ENCODE measurements at places on chromosomes 3 and 15.

- DNase-seq = no peak
Observed at GRCh38 chr3:132283440-132283839, 33.8 kb upstream of the ACP3 start.

- DNase-seq = no peak
Observed at GRCh38 chr3:156751461-156752025, 74.6 kb upstream of the LEKR1 start.

GRCh38 chr3:10674578-10674977, 141.4 kb upstream of the SLC6A11 start:
- no peak for DNase-seq

- DNase-seq = no peak
Observed at GRCh38 chr3:71389191-71389590, 194.3 kb downstream of the FOXP1 start.

DNA sequence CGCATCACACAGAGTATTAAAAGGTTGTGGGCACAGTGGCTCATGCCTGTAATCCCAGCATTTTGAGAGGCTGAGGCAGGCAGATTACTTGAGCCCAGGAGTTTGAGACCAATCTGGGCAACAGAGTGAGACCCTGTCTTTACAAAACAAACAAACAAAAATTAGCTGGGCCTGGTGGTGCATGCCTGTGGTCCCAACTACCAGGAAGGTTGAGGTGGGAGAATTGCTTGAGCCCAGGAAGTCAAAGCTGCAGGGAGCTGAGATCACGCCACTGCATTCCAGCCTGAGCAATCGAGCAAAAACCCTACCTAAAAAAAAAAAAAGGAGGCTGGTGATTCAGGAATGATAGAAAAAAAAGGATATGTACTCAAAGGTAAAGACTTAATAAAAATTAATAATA, 28.2 kb upstream of the ST6GAL1 start:
- no peak for DNase-seq

DNA sequence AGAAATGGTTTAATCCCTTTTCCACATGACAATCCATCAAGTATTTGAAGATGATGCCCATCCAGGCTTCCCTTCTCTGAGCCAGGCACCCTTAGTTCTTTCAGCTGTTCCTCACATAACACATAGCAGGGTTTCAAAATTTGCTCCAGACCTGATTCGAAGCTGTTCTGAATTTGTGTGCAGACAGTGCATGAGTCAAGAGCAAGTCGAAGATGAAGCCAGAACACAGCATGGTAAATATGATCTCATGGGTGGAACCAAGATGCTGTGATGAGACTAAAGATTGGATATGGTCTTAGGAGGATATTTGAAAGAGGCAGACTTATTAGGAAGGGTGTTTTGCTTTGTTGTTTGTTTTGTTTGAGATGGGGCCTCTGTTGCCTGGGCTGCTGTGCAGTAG, 32.6 kb upstream of the PDE8A start:
- no peak for DNase-seq

DNA sequence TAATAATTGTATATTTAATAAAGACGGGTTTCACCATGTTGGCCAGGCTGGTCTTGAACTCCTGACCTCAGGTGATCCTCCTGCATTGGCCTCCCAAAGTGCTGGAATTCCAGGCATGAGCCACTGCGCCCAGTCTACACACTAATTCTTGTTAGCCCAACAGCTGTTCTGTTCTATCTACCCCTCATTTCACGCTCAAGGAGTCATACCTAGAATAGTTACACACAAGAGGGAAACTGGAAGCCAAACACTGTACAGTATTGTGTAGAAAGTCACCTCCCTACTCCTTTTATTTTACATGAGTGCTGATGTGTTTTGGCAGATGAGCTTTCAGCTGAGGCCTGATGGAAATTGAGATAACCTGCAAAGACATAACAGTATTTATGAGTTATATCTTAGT, 13.4 kb upstream of the CTDSPL2 start:
- DNase-seq = no peak

- no peak for DNase-seq
Observed at GRCh38 chr15:86394866-86395265, 315.2 kb downstream of the AGBL1 start.

DNA sequence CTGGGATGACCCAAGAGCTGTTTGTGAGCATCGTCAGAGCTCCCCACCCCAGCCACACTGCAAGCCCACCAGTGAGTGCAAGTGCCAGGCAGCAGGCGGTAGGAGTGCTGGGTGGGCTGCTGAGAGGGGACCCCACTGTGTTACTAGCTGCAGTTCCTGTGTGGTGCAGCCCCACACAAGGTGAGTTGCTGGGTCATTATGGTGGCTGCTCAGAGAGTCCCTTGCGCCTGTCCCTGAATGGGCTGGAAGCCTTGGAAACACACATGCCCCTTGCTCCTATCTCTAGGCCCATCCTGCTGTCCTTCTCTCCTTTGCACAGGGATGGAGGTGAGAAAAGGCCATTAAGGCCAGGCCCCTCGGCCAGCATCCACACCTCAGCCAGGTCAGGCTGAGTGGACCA, 83.7 kb downstream of the SEC22A start:
- no peak for DNase-seq

DNA sequence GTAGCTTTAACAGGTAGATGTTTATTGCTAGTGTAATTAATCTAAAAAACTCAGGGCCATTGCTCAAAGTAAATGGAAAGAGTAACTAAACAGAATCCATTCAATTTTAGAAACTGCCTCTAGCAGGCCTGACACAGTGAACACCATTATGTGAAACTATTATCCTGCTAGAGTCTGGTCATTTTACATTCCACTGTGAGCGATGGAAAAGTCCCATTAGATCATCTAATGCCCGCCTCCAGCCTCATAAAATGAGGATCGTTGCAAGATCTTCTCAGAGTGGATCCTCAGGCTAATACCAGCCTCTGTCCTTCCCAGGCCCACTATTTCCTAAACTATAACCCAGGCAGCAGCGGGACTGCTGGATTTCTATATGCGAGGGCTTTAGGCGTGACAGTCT, 107.7 kb downstream of the WDR76 start:
- DNase-seq = no peak

- no peak for DNase-seq
Observed at GRCh38 chr15:93861413-93861812, 369.9 kb upstream of the MCTP2 start.

GRCh38 chr15:74655424-74655823, 39.8 kb downstream of the CLK3 start:
- DNase-seq = no peak

- no peak for DNase-seq
Observed at GRCh38 chr15:72365844-72366243, 10.0 kb downstream of the HEXA start.

DNA sequence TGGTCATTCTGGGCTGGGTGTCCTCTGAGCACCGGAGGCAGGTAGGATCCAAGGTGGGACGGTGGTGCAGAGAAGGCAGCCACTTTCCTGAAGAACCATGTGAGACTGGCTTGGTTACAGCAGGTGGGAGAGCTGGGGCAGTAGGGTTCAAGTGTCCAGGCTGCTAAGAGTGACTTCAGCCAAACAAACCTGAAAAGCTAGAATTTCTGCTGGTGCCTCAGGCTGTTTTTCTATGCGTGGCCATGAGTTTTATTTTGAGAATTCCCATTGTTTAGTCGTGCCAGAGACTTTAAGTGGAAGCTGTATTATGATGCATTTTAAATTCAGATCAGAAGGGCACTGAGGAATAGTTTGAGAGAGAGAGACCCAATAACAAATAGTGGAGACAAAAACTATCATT, 20.1 kb downstream of the USP13 start:
- DNase-seq = no peak

DNA sequence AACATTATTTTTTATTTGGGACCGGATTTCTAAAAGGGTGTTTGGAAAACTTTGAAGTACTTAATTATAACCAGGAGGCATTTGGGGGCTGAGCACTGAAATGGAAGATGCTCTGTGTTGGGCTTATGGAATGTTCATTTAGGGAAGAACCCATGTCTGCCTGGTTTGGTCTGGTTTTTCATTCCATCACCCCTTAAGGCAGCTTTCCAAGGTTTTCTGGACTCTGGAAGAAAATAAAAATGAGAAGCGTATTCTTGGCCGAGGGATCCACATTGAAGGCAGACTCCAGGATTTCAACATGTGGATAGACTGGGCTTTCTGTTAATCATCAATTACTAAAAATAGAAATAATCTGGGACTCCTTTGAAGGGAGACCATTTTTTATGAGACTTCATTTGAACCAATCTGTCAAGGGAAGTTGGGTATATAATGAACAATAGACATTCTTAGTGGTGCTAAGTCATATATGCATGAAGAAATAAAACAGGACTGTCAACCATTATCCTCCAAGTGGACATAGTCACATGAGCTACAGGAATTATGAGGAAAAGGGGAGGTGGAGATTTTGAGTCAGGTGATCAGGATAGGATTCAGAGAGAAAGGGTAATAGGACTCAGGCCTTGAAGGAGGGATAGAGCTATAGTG, 270.5 kb upstream of the ADAMTS9 start:
- DNase-seq = no peak

DNA sequence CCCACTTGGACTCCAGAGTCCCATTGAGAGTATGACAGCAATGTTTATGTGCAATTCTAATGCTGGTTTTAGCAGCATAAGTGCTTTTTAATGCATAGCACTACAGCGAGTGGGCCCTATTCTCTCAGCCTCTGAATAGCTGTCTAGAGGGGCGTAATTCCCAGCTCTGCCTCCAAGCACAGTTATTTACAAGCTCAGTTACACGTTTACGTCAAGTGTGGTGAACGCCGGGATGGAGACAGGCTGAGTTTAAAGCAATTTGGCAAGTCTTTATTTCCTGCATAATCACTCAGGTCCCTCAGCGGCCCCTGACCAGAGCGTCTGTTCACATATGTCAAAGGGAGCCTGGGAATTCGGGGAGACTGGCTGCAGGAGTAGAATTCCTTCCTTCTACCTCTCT, 43.9 kb downstream of the SOX14 start:
- DNase-seq = no peak

DNA sequence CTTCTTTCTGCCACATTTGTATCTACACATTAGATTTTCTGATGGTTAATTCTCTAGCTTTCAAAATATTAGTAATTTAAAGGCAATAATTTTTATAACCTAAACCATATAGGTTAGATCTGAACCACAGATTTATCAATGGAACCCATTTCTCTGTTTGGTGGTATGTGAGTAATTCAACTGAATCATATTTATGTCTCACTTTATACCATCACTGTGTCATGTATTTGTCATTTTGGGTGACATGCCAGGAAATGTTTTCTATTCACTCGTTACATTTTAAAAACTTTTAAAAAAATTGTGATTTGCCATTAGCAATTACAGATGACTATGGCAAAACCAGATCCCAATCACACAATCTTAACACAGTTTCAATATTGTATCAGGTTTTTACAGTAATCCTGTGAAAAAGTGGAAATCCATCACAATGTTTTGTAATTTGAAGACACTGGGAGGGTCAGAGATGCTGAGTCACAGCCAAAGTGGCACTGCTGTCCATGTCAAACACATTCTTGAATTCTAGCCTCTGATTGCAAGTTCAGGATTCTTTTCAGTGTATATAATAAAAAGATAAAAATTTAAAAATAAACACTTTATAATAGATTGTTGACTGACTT, 356.0 kb upstream of the RBMS3 start:
- no peak for DNase-seq

GRCh38 chr15:75195122-75195765, 6.4 kb upstream of the C15orf39 start:
- no peak for DNase-seq

DNA sequence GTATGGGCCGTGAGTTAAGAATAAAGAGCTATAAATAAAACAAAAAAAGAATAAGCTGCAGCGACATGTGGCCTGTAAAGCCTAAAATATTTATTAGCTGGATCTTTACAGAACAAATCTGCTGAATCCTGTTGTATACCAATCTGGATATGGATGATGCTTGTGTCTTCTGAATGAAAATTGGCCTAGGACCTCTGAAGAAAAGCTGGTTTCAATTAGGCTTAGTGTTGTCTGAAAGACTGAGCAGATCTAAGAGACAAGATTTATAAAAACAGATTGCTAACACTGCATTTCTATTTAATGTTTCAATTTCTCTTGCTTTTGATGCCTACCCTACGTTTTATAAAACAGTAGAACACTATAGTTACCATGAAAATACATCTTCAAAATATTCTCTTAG, 57.9 kb downstream of the ST3GAL6 start:
- DNase-seq = no peak

DNA sequence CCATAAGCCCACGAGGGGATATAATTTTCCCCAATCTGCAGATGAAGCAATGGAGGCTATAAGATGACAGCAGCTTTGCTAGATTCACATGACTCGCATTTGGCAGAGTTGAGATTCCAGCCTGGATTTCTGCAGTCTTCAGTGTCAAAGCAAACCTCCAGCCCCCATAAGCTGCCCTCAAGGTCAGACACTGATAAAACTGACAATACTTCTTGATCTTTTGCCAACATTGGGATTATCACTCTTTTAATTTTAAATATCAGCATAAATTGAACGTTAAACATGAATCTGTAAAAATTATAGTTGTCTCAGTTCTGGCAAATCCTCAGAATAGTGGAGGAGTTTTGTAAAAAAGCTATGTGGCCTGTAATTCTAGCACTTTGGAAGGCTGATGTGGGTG, 234.1 kb upstream of the TRIM42 start:
- DNase-seq = no peak

- DNase-seq = no peak
Observed at GRCh38 chr15:52556524-52557273, 12.1 kb downstream of the ARPP19 start.

DNA sequence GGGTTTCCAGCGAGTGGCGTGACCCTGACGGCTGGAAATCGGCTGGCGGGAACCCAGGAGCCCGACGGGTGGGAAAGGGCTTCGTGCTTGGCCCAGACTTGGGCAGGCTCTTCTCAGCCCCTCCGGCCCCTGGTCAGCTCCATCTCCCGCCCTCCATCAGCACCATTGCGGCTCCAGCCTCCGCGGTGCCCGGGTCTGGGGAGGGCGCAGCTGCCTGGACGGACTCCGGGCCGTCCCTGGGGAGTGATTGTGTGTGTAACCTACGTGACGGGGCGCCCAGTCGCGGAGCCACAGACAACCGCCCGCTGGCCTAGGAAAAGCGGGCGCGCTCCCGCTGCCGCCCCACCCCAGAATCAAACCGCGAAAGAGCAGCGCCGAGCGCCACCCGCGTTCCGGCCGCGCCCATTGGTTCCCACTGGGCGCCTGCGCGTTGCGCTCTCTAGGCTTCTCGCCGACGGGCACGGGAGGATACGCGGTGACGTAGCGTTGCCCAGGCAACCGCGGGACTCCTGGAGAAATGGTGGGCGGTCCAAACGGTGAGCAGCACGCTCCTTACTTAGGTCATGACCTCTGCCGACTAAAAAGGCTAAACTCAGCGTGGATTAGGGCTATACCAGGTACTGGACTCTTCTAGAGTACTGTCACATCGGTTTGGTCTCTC, at the start of gene CFAP20DC:
Gene CFAP20DC, minus strand, starts transcription at position 355 of the 661 bp plus-strand sequence. CDS start 394 bp downstream, outside the sequence.
- no peak for DNase-seq
